ENCODE measurements at places on chromosomes 1 and 21. TPM values are rescaled to one million over a fixed set of nuclear protein-coding genes. Genes with fewer than 3 reads are reported as not detected.

CD84 gene
- 0.74 TPM for polyA plus RNA-seq

TEDDM1 gene
- polyA plus RNA-seq = not detected

DNA sequence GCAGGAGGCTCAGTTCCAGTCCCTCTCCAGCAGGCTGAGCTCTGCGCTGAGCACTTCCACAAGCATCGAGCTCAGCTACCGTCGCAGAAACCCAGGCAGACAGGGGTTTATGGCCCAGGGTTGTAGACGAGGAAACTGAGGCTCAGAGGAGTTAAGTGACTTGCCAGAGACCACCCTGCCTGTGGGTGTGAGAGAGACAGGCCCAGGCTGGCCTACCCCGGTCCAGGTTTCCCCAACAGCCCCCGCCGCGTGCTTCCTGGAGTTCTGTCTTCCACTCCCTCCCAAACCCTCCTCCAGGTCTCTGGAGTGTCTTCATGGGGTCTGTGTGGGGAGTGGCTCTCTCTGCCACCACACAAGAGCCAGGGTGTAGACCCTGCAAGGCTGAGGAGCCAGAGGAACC lies 615.9 kb downstream of the PTPRU start:
- H3K36me3 ChIP-seq = no peaks in the 10 kb centered on the region
- peaks cover 4% of the 10 kb centered on the region for H3K4me1 ChIP-seq
- DNase-seq = no peak

CD1C gene
- polyA plus RNA-seq = not detected

TFF3 gene
- polyA plus RNA-seq = 696 TPM

Data from hepatocyte (in vitro differentiated cells).